ENCODE measurements at places on chromosomes 1 and 21.

DNA sequence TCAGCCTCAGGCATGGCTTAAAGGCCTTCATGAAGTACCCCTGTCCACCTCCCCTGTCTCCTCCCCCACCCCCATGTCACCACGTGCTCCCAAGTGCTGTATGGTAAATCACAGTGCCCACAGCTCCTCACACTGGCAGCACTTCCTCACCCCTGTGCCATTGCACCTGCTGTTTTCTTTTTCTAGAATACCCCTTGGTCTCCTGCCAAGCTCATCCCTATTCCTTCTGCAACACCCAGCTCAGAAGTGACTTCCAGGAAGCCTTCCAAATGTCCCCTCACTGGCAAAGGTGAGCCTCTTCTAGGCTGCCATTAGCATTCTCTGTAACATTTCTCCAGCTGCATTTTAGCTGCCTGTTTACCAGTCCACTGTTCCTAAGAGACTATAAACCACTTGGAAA is 9.4 kb downstream of the AKNAD1 start:
- DNase-seq: no peak

- no peak for DNase-seq
Observed at GRCh38 chr1:22330760-22331119, 120.9 kb upstream of the ZBTB40 start.

DNA sequence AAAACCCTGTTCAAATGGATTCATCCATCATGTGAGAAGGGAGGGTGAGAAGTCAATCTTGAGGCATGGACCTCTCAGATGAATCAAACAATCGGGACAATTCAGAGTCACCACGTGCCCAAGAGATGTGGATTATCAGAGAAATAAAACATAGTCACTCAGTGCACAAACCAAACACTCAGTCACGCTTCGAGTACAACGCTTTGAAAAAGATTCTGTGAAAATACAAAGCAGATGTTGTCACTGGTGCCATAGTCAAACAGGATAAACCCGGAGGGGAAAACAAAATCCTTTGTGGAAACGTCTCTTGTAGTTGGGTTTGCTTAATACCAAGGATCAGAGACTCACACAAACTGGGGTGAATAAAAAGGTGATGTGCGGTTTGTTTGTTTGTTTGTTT is 188.4 kb downstream of the RRAGC start:
- DNase-seq: no peak

DNA sequence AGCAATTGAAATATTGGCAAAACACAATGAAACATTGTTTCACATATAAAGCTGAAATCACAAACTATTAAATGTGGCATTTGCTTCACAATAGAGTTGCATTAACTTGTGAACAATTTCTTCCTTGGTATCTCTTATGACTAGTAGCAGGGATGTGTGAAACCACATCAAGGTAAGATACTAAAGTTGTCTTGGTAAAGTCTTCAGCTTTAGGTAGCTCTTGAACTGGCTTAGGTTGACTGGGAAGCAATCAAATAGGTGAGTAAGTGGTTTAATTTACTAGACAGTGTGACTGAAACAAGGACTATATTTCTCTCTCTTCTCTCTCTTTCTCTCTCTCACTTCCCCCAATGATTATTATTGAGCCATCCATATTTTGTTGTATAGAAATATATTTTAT is 141.5 kb upstream of the KCNK2 start:
- DNase-seq: no peak

GRCh38 chr21:44052830-44053226 is 40.7 kb downstream of the TRAPPC10 start:
- no peak for DNase-seq

GRCh38 chr21:36021251-36021837 is 39.0 kb downstream of the SETD4 start:
- DNase-seq: no peak

GRCh38 chr1:6391951-6392808 is 1.4 kb downstream of the ACOT7 start:
- DNase-seq: no peak

DNA sequence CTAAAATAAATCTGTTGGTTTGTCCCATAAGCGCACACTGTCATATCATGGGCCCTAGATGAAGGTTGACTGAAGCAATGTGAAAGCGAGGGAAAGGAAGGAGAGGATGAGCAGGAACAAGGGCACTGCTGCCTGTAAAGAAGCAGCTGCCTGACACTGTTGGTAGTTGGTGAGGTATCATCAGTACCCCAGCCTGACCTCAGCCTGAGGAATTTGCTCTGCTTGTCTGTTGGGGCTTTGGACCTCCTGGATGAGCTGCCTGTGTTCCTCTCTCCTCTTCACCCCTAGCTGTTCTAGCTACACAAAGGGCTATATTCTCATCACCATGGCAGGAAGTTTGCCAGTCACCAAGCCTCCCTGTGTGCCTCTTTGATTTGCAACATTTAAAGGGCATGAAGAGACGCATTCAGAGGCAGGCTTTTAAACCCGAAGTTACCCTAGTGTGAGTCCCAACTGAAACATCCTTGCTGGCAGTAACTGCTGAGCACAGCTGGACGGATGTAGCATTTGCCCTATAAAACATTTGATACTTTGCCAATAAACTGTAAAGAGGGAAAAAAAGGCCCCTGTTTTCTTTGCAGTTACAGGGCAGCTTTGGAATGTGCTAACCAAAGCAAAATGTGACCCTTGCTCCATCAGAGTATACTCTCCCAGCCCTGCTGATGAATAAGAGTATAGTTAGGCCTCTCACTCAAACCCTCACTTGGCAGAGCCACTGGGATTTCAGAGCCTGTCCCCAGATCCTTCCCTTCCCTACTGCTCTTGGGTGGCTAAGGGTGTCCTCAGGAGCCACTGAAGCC is 22.2 kb upstream of the SPATA6 start:
- no peak for DNase-seq

- no peak for DNase-seq
Observed at GRCh38 chr1:95893921-95894320, 659.9 kb downstream of the RWDD3 start.

- DNase-seq: no peak
Observed at GRCh38 chr1:20660847-20661206, 342 bp downstream of the DDOST start.

GRCh38 chr1:210260096-210260495 is 27.5 kb downstream of the SERTAD4 start:
- DNase-seq: no peak

DNA sequence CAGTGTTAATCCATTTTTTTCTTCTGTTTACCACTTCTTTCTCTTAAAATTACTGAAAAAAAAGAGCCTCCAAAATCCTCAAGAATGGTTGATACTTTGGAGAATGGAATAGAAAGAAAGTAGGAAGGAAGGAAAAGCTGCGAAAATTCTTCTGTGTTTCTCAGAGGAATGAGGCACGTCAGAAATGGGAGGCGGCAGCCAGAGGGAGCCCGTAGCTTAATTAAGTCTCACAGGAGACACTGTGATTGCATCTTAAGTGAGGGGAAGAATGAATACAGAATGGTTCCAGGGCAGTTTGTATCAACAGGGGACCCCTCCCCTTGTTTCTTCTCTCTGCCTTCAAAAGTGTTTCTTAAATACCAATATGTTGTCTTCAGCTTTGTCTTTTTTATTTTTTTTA is 1099.5 kb downstream of the PLA2G4A start:
- DNase-seq: no peak

DNA sequence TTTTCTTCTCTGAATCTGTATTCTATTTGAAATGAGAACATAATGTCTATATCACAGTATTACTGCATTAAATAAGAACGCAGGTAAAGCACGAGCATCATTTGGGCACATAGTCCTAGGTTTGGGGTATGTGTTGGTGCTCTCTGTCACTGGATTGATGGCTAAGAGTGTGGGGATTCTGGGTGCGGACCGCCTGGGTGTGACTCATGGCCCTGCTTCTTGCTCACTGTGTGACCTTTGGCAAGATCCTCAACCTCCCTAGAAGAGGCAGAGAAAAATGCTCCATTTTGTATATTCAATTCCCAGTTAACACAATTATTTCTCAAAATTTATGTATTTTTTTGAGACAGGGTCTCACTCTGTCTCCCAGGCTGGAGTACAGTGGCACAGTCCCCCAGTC is 99.7 kb downstream of the LAMC2 start:
- DNase-seq: no peak

DNA sequence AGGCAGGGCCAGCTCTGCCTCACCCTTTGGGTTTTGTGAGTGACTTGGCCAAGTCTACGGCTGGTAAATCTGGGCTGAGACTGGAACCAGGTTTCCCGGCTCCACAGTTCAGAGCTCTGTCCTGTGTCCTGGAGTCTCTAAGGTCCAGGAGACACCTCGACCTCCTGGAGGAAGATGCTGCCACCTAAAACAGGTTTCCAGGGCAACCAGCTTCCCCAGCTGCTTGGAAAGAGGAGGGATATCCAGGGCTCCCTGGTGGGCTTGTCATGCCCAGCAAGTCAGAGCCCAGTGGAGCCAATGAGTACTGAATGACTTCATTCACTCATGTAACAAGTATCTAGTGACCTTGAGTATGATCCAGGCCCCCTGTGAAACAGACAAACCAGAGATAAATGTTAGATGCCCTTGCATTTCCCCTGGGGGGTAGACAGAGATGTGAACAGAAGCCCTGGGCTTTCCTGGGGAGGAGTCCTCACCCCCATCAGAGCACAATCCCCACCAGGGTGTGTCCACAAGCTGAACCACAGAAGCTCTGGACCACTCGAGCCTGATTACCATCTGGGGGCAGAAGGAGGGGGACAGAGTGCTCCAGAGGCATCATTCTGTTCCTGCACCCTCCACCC is 181.2 kb upstream of the RAB4A start:
- DNase-seq: no peak

- DNase-seq: no peak
Observed at GRCh38 chr21:32468681-32469111, 56.2 kb downstream of the EVA1C start.

- no peak for DNase-seq
Observed at GRCh38 chr1:233543338-233544255, 70.3 kb upstream of the KCNK1 start.

- DNase-seq: no peak
Observed at GRCh38 chr21:32325706-32326105, 27.1 kb downstream of the MRAP start.

DNA sequence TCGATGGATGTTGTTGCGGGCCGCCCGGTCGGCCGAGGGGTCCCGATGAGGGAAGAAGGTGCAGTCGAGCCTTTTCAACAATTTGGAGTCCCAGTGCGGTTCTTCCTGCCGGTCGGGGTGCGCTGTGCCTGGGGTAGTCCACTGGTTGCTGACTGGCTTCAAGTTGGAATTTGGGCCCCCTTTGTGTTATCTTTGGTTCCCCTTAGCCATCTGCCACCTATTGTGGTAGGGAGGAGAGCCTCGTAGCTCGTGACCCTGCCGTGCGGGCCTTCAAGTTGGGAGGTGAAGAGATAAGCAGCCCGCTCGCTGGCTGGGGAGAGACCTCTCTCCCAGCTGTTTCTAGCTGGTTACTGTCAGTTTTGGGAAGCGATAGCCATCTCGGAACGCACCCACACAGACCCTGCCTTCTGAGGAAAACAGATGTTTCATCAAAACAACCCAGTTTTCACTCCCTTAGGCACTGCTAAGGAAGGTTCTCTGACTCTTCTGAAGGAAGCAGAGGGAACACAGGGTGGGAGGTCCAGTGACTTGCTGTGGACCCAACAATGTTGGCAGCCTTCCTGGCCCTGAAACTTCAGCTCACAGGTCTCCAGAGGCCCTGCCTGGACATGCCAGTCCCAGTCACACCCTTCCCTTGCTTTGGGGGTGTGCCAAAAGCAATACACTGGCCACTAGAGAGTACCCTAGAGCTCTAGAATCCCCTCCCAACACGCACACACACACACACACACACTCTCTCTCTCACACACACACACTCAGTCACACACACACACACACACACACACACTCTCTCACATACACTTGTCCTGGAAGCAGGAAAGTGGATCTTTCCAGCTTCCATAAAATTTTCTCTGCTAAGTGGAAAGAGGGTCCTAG is 1.0 kb downstream of the BTG2 start:
- no peak for DNase-seq

GRCh38 chr21:36684957-36685714 is 13.8 kb upstream of the SIM2 start:
- no peak for DNase-seq

DNA sequence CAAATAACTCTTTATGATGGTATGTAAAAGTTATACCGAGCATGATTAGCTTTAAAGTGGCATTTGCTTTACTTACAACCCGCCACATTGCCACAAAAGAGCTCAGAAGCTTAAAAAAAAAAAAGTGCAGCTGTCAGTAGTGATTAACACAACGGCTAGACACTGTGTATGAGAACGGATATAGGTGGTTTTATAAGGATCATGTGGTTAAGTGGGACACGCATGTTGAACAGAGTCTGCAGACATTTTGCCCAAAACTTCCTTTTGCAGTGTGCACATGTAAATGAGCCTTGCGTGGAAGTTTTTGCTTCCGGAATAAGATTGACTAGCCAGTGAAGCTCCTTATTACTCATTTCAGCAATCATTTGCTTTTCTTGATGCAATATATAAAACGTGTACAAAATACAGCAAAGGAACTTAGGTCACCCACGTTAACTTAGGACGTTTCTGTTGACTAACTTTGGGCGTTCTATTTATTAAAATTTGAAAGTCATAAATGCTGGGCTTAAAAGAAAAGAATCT is 58.7 kb upstream of the RGS1 start:
- DNase-seq: no peak

GRCh38 chr1:243482141-243483022 is 226.5 kb downstream of the SDCCAG8 start:
- peak; percentile 57 for DNase-seq

GRCh38 chr1:184359909-184360308 is 26.9 kb upstream of the C1orf21 start:
- no peak for DNase-seq

DNA sequence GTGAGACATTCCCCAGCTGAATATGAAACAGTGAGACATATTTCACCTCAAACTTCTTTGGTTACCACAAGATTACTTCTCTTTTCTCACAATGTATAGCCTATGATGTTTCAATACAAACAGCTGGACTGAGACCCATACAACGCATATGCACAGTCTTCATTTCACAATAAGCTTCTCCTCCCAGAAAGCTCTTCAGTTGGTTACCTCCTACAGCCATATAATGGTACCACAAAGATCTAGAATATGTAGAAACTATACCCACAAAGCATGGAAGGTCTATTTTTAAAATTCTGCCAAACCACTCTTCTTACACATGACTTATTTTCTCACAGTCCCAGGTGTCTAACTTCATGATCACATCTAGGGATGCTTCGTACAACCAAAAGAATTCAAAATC is 70.8 kb downstream of the JAK1 start:
- DNase-seq: no peak

DNA sequence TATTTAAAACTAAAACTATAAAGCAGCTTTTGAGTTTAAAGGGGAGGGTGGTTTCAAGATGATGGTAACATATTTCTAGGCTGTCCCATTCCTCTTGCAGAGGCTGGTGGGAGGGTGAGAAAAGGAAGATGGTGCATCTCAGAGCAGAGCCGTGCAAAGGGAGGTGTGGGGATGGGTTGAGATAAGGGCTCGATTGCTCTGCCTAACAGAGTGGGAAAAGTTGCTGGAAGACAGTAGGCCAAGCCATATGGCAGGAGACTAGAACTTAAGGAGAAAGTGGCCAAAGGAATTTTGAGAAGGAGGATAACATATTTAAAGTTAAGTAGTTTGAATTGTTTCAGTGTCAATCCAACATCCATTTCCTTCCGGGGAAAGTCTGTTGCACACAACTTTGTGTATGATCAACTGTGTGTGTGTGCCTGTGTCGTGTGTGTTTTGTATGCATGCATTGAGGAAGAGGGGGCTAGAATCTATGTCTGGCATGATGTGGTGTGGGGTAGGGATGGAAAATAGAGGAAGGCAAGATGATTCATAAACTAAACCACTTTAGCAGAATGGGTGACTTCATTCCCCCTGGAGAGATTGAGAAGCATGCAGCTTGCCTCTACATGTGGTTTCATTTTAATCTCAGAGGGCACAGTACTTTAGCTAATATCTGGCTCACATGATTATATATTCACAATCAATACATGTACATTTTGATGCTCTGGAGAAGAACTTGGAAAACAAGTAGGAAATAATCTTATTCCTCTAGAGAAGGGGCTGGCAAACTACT is 145.0 kb upstream of the DNAH14 start:
- DNase-seq: no peak
